NCI-H1092 (cell line): ENCODE measurements at places on chromosomes 12 and 14.

DNA sequence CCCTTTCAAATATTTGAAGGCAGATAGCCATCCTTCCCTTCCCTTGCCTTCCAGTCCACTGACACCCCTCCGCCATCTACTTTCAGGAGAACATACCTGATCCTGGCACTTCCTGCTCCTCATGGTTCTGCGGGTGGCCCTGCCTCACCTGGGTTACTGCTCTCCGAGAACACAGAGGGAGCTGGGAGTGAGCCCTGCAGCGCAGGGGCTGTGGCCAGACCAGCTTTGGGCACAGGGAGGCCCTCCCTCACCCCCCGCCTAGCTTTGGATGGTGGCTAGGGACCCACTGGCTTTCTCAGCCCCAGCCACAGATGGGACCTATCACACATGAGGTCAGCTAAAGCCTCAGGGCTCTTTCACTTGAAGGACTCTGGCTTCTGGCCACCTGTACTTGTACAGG is 12.4 kb downstream of the IQSEC3 start:
- DNase-seq: no peak

GRCh38 chr12:105721891-105722290 is 391.4 kb downstream of the C12orf75 start:
- DNase-seq: no peak

DNA sequence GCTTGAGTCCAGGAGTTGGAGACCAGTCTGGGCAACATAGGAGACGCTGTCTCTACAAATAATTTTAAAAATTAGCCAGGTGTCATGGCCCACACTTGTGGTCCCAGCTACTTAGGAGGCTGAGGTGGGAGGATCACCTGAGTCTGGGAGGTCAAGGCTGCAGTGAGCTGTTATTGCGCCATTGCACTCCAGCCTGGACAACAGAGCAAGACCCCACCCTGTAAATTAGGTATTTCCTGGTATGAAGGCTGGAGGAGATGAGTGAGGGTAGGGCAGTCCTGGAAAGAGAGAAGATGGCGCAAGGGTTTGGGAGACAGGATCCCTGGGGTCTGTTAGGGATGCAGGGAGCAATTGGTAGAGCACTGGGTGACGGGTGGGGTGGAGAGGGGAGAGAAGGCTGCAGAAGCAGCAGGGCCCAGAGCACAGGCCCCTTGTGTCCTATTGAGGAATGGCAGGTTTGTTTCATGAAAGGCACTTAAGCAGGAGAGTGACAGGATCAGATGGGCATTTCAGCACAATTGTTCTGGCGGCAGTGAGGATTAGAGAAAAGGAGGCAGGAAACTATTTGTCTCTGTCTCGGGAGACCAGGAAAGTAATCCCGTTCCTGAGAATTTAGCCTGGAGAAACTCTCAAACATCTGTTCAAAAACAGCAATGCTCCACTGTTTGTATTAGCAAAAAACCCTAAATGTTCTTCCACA is 47.2 kb upstream of the KTN1 start:
- no peak for DNase-seq

GRCh38 chr12:107418981-107419380 is 266.6 kb upstream of the PWP1 start:
- no peak for DNase-seq

- DNase-seq: no peak
These were observed 21.0 kb downstream of the BATF start for GRCh38 chr14:75543253-75543652.

- DNase-seq: no peak
These were observed 17.6 kb upstream of the GPR33 start for GRCh38 chr14:31505411-31505810.

DNA sequence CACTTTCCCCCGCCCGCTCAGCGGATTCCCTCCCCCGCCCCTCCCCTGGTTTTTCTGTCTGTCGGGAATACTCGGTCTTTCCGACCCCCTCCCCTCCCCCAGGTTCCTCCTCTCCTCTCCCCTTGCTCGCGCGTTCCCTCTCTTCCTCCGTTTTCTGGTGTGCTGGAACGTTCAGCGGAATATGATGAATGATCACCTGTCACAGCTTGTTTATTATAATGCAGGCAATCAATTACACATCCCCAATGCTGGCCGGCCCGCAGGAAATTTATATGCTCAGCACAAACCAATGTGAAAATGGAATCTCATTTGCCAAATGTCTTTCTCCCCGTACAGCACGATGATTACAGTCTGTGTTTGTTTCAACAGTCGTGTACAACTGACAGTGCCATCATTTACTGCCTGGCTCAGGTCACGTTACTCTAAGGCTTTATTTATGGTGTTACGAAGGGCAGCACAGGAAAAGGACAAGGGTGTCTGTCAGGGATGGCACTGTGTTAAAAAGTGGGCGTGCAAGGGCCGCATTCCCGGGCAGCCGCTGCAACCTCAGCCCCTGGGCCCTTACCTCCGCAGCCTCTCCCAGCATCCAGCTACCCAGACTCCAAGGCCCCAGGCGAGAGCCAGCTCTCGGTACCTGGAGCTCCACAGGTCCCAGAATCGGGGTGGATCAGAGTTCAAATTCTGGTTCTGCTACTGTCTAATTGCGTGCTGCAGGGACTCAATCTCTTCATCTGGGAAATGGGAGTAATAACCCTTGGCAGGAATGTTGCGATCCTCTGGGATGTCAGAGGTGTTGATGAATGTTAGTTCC is 24.7 kb upstream of the MAP1LC3B2 start:
- DNase-seq: no peak
